ENCODE measurements at places on chromosomes 12 and 14. TPM values are rescaled to one million over a fixed set of nuclear protein-coding genes. Genes with fewer than 3 reads are reported as not detected.

DNA sequence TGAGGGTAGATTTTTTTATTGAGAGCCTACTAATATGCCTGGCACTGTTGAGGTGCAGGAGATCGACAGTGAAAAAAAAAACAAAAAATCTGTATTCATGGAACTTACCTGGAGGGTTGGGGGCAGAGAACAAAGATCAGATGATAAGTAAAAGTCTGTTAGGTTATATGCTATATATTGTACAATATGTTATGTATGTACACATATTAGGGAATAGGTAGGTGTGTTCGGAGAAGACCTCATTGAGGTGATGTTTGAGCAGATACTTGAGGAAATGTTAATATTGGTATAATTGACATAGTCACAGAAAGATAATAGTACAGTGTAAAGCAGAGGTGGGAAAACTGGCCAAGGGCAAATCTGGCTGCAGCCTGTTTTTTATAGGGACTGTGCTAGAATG, 5.6 kb downstream of the ARF6 start:
- DNase-seq, result no peak

GRCh38 chr12:50507930-50508329, 3.1 kb downstream of the DIP2B start:
- no peak for DNase-seq

DNA sequence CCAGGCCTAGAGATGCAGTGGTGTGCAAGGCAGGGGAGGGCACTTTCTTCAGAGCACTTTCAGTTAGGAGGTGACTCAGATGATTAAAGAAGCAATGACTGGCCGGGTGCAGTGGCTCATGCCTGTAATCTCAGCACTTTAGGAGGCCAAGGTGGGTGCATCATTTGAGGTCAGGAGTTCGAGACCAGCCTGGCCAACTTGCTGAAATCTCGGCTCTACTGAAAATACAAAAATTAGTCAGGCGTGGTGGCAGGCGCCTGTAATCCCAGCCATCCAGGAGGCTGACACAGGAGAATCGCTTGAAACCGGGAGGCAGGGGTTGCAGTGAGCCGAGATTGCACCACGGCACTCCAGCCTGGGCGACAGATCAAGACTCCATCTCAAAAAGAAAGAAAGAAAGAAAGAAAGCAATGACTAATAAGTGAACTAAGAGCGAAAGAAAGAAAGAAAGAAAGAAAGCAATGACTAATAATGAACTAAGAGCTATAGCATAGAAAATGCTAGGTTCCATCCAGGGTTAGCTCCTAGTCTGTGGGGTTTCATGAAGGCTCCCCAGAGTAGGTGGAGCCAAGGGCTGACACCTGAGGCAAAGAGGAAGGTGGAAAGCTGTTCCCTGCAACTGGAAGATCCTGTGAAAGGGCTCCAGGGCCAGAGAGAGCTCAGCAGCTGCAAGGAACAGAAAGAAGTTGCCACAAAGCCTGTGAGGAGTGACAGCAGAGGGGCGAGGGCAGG, 334.5 kb downstream of the CACNA1C start:
- DNase-seq, result no peak

DNA sequence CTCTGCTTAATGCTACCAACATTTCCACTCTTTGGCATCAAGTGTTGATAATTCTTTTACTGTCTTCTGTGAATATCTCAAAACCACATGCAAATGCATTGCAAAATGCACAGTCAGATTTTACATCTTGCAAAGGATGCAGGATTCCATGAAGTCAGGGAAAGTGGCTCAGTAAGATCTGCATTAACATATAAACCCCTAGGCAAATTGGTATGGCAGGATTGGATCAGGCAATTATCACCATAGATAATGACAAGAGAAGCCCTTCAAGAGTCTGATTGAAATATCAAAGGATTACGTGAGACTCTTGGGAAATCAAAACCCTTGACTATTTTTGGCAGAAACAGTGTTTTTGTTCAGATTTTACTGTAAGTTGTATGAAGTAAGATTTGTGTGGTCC, 71.0 kb downstream of the TMTC2 start:
- DNase-seq, result no peak

DNA sequence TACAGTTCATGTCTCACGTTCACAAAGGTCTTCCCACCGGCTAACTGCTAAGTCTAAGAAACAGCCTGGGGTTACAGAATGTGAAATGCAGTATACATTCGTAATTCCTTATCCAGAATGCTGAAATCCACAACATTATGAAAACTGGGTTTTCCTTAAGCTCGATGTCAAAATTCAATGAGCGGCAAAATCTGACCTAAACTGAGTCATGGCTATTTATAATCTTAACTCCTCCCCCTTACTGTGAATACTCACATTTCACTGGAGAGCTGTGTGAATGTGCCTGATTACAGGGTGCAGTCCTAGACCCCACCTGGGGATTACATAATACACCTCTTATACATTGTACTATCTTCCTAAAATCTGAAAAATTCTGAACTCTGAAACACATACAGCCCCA, 35.3 kb downstream of the STX2 start:
- DNase-seq, result no peak

DNA sequence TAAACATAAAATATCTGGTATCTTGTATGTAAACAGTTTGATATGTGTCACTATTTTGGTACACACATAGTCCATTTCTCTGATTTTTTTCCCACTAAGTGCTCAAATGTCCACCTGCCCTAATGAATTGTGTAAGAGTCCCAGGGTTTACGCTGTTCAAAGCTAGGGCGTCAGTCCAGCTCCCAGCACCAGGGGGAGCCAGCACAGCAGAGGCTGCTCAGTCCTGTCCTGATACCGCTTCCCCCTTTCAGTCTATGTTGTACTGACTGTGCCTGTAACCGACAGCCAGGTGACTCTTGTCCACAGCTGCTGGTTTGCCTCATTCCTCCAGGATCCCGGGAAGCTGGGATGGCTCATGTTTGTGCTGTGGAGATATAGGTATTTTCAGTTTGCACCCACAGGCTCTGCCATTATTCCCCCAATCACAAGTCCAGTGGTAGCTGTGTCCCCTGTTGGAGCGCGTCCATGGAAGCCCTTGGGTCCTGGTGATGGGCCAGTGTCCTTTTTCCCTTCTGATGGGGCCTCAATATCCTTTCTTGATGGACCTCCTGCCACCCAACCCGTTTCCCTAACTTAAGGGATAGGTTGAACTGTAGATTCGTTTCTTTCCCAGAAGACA, 242.0 kb downstream of the NEDD1 start:
- DNase-seq, result peak; percentile 28

GRCh38 chr12:25135531-25136154, 59.3 kb downstream of the DNAI7 start:
- no peak for DNase-seq

DNA sequence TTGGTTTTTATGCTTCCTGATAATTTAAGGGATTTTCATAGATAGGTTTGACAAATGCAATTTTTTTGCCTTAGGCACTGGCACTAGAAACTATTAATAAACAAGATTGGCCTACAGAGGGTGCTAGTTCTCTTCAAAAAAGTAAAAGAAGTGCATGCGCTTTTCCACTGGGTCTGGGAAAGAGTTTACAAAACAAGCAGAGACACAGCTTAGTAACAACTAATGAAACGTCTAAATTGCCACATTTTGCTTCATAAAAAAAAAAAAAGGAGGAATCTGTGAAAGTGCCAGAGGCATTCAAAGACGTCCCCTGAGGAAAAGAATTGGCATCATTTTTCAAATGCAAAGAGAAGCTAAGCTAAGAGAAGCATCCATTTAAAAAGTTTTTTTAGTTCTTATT, 58.3 kb upstream of the EEA1 start:
- DNase-seq, result no peak

DNA sequence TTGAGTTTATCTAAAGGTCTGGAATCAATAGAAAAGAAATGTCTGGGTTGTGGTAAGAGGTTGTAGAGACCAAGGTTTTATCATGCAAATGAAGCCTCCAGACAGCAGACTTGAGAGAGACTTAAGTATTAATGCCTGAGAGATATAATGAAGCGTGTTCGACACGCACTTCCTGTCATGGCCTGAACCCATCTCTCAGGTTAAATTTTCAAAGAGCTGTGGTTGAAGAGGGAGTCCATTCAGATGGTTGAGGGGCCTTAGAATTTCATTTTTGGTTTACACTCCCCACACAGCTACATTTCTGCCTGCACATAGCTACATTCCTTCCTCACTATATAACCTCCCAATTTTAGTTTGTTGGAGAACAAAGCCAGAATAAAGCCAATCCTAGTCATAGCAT, 10.1 kb upstream of the CLEC12A start:
- DNase-seq, result no peak

GRCh38 chr12:84661786-84662185, 250.8 kb downstream of the SLC6A15 start:
- DNase-seq, result no peak

GRCh38 chr12:65825507-65826352, 1.4 kb downstream of the HMGA2 start:
- peak; percentile 28 for DNase-seq

DNA sequence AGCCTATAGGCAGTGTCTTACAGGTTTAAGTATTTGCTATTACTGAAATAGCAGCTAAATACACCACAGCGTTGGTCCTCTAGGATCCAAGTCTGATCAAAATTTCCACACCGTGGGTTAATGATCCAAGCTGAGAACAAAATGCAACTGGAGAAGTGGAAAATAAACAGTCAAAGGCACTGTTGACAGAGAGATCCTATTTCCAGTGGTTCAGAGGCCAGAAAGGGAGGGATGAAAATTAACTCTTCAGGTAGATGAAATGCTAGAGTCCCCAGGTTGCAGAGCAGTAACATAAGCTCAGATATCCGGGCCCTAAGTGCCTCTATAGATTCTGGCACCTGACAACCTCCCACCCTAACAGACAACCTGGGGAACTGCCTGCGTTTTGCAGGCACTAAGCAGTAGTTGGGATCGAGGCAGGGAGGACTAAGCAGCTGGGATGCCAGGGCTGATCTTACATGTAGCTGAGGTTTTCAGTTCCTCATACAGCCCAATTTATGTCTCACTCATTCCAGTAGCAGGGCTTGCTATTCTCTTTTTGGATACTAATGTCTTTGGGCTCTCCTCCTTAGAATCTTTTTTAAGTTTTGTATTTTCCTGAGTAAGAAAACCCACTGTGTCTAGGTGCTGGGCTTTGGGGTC, 42.7 kb upstream of the CRACR2A start:
- DNase-seq, result no peak

DNA sequence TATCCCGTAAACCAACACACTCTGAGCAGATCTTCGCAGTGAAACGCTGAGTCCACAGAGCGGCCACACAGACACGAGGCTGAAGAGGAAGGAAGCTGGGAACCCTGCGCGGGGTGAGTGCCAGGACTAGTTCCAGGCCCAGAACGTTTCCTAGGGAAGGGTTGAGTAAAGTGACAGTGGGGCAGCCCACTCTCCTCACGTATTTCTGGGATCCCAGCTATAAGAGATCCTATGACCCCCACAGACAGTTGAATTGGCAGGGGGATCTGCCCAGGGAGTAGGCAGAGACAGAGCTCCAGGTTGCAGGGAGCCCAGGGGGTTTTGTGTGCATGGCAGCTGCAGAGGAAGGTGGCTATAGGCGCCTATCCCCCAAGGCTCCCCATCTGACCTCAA, 51.1 kb downstream of the GTF2A1 start:
- peak; percentile 71 for DNase-seq

- peak; percentile 58 for DNase-seq
Measured at GRCh38 chr12:104551313-104551931, 94.7 kb downstream of the CHST11 start.

PIWIL1 gene
- not detected for total RNA-seq

KRT82 gene
- total RNA-seq, result not detected

KRT79 gene
- total RNA-seq, result 0.16 TPM

PPP1R36 gene
- 0.38 TPM for total RNA-seq

KLRC2 gene
- not detected for total RNA-seq

CCDC177 gene
- not detected for total RNA-seq

PACS2 gene
- 55.8 TPM for total RNA-seq
